Small intestine (tissue), 16 donors: ENCODE measurements at places on chromosomes 7 and 10.
A peak's percentile ranks its signal among the peaks of the same experiment; 100 is the strongest.

- no peak for DNase-seq
Measured at GRCh38 chr10:124715439-124715838, 28.7 kb downstream of the FAM53B start.

DNA sequence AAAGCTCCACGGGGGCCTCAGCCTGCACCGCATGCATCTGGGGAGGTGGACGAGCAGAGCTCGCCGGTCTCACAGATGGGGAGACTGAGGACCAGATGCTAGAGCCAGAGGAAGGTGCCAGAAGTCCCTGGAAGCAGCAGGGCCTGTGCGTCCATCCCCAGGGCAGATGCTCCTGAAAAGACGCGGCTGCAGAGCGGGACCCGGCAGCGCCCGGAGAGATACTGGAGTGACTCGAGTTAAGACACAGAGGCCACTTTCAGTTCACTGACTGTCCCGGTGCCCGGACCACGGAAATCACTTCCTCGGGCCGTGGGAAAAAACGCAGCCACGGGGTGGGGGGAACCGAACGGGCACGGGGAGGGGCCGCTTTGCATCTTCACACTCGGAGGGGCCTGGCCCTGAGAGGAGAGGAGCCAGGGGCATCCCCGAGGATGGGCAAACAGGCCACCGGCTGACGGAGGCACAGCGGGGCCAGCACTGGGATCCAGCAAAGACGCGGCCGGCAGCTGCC lies 85.4 kb downstream of the FOXL3 start:
- DNase-seq = no peak

- DNase-seq = no peak
Measured at GRCh38 chr10:19488592-19489280, 327.5 kb upstream of the PLXDC2 start.

- DNase-seq = no peak
Measured at GRCh38 chr10:60521974-60522405, 132.3 kb upstream of the ANK3 start.

GRCh38 chr10:19620811-19621210 lies 195.4 kb upstream of the PLXDC2 start:
- DNase-seq = no peak

DNA sequence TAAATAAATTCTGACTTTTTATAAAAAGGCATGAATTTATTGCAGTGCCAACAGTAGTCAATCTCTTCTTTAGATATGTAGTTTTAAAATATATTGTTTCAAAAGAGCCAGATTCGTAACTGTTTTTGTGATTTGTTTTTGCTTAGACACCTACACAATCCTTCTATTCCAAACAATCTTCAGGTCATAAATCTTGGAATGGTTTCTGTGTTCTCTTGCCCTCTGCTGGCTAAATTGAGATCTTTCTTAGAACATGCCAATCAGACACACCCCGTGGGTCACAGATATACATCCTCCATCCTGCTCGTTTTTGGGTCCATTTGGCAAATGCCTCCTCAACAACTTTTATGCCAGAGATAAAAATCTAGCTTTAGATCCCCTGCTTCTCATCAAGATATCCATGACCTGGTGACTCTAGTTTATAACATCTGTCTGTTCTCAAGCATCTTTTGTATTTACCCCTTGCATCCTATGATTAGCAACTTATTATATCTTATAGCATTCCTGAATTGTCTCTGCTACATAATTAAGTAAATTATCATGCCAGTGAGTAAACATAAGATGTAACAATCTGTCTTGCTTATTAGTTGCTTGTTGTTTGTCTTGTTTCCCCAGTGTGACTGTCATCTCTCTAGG lies 35.3 kb upstream of the IFRD1 start:
- peak; percentile 62 for DNase-seq

DNA sequence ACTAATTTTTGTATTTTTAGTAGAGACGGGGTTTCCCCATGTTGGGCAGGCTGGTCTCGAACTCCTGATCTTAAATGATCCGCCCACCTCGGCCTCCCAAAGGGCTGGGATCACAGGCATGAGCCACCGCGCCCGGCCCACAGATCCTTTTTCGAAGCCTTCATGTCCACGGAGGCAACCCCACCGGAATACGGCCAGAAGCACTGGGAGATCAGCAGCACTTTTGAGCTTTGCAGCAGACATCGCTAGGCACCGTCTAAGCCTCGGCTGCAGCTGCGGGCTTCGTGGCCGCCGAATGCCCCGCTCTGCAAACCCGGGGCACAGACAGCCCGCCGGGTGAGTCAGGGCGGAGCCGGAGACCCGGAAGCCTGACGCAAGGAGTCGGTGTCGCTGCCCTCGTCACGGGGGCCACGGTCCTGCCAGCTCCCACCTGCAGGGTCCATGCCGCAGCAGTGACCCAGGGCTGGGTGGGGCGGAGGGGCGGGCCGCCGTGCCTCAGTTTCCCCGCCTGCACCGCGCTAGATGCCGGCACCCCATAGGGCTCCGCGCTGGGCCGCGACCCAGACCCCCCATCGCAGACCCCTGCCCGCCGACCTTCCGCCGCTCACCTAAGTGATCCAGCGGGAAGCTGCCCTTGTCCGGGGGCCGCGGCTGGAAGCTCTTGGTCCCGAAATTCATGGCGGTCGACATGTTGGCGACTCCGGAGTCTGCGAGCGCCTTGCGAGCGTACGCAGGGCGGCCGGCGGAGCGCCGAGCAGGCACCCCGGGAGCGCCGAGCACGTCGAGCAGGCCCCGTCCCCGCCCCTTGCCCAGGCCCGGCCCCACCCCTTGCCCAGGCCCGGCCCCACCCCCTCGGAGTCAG lies at the start of gene COX19:
TSS of gene COX19 (minus strand) at position 730 of the 862 bp plus-strand sequence. CDS start at position 690, 40 bp downstream.
- DNase-seq = peak; percentile 93

GRCh38 chr10:108709927-108710722 lies 1213.2 kb downstream of the XPNPEP1 start:
- DNase-seq = no peak

- DNase-seq = no peak
Measured at GRCh38 chr7:26627891-26628341, 236.5 kb downstream of the SKAP2 start.

GRCh38 chr10:130952086-130952485 lies 359.4 kb downstream of the TCERG1L start:
- DNase-seq = no peak

DNA sequence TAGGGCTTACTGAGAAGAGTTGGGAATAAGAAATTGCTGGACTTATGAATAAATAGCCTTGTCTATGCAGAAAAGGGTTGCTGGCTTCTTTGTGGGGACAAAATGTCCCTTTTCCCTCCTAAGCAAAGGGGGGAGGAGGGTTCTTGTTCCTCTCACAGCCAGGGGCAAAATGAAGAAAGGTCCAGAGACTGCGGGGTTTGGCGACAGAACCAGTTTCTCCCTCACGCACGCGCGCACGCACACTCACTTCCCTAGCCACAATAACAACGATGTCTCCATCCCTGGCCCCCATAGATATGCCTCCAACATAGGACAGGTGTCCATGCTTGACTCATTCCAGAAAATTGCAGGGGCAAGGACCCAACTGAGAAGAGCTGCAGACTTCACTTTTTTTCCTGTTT lies 3.3 kb downstream of the ZMIZ1 start:
- DNase-seq = no peak

DNA sequence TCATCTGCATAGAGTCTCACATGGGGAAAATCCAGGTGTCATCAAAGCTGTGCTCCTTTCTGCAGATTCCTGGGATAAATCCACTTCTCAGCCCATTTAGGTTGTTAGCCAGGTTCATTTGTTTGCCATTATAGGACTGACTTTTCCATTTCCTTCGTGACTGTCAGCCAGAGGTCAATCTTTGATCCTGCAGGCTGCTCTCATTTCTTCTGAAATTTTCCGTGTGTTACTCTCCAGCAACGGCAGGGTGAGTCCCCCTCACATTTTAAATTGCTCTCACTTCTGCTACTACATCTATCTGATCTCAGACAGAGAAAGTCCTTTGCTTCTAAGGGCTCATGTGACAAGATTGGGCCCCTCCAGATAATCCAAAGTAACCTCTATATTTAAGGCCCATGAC lies 150.7 kb upstream of the BET1 start:
- no peak for DNase-seq

GRCh38 chr7:72403458-72404076 lies 8.6 kb downstream of the CALN1 start:
- no peak for DNase-seq

GRCh38 chr10:59774451-59774850 lies 21.2 kb upstream of the MRLN start:
- DNase-seq = no peak

DNA sequence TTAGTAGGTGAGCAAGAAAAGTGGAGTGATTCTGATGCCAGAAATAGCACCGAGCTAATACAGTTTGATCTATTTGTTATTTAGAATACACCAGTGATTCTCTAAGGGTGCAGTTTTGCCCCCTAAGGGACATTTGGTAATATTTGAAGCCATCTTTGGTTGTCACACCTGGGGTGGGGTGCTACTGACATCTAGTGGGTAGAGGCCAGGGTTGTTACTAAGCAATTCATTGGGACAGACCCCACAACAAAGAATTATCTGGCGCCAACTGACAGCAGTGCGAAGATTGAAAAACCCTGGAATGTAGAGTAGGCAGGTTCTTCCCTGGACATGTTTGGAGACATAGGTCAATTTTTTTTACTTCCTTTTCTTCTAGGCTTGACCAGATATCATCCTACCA lies 14.6 kb downstream of the PALS2 start:
- peak; percentile 13 for DNase-seq

DNA sequence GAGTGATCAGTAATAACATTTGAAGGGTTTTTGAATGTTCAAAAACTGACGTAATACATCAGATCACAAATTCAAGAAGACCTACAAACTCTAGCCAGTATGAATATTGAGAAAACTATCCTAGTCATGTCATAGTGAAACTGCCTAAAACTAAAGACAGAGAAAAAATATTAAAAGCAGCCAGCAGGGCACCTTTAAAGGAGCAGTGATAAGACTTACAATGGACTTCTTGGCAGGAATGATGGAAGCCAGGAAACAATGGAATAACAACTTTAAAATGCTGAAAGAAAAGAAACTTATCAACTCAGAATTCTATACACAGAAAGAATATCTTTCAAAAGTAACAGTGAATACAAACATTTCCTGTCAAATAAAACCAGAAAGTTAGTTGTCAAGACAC lies 78.3 kb upstream of the CTBP2 start:
- DNase-seq = no peak

- no peak for DNase-seq
Measured at GRCh38 chr10:182441-183201, 47.4 kb downstream of the ZMYND11 start.

DNA sequence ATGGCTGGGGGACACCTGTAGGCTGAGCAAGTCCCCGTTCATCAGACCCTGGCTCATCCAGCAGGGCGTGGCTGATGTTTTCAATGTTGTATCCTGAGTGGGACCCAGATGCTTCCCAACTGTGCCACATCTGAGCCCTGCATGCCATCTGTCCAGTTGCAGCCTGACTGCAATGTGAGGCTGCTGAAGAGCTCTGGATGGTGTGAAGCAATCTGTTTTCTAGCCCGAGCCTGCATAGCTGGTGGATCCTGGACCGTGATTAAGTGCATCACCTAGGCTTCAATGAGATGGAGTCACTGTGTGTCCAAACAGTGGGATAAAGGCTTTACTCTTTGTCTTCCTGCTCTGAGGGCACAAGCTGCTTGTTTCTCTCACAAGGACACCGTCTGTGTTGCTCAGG lies 99.8 kb downstream of the TCF7L2 start:
- DNase-seq = no peak

- no peak for DNase-seq
Measured at GRCh38 chr7:13067036-13067435, 379.6 kb downstream of the ARL4A start.

DNA sequence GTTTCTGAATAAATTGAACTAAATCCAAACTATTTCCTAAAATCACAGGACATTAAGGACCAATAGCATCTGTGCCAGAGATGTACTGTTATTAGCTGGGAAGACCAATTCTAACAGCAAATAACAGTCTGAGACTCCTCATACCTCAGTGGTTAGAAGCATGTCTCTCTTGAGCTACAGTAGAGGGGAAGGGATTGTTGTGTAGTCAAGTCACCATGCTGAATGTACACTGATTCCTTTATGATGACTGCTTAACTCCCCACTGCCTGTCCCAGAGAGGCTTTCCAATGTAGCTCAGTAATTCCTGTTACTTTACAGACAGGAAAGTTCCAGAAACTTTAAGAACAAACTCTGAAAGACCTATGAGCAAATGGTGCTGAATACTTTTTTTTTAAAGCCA lies 13.9 kb downstream of the MEST start:
- no peak for DNase-seq

- DNase-seq = peak; percentile 14
Measured at GRCh38 chr7:102463841-102464576, 654 bp downstream of the ALKBH4 start.

GRCh38 chr7:48262606-48263310 lies 91.5 kb downstream of the ABCA13 start:
- no peak for DNase-seq

DNA sequence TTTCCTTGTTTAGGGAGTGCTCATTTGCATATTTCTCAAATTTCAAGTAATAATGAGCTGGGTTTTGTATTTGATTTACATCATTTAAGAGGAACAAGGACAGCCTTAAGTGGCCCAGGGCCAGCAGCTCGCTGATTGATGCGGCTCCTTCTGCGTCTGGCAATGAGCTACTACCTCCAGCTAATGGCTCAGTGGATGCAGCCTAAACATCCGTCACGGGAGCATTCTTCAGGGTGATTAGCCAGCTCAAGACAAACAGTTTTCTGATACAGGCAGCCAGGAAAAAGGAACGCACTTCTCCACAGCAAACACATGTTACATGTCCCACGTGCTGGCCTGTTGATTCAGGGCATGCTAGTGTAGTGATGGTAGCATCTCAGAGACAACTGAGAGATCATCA lies 169.3 kb upstream of the TCERG1L start:
- DNase-seq = no peak

- DNase-seq = no peak
Measured at GRCh38 chr7:77416621-77417371, 647 bp upstream of the GSAP start.

- DNase-seq = no peak
Measured at GRCh38 chr7:11605749-11606148, 226.2 kb downstream of the THSD7A start.

GRCh38 chr7:111788286-111789047 lies 226.2 kb upstream of the IMMP2L start:
- no peak for DNase-seq

- DNase-seq = no peak
Measured at GRCh38 chr7:154947604-154948003, 55.3 kb downstream of the PAXIP1 start.

DNA sequence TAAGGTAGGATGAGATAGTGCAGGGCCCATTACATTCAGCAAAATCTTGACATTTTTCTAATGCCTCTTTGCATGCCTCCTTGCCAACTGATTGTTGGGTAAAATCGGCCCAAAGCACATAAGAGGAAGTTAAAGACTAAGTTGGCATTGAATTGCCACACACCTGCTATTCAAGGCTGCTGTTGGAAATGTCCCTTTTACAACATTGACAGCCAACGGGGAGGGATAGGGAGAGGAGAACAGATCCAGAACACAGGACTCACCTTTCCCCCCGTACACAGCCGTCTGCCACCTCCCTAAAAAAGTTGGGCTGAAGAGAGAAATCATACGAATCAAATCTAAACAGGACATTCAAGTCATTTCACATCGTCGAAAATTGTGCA lies 695 bp downstream of the FAM237B start:
- DNase-seq = no peak
